ENCODE measurements at places on chromosomes 6 and 20.

DNA sequence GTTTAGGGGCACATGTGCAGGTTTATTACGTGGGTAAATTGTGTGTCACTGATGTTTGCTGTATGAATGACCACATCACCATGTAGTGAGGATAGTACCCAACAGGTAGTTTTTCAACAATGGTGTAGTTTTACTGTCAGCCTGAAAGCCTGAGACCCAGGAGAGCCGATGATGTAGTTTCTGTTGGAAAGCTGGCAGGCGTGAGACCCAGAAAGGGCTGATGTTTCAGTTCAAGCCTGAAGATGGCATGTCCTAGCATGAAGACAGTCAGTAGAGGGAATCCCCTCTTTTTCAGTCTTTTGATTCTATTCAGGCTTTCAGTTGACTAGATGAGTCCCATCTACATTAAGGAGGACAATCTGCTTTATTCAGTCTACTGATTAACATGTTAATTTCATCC lies 96.7 kb downstream of the KLHL32 start:
- DNase-seq = no peak

GRCh38 chr6:87731818-87732661 lies 30.0 kb upstream of the AKIRIN2 start:
- DNase-seq = peak; percentile 58

- no peak for DNase-seq
These were observed 52.7 kb downstream of the TRAF3IP2 start for GRCh38 chr6:111552958-111553357.

- no peak for DNase-seq
These were observed 90.6 kb downstream of the MAP3K4 start for GRCh38 chr6:161082215-161082614.

- DNase-seq = peak; percentile 100
These were observed at the start of gene RNF5 for GRCh38 chr6:32177788-32178546. TSS of gene RNF5 (plus strand) at chr6:32178405. CDS start at chr6:32178512, 107 bp downstream.

GRCh38 chr20:56987986-56988385 lies 278.5 kb downstream of the BMP7 start:
- DNase-seq = no peak

DNA sequence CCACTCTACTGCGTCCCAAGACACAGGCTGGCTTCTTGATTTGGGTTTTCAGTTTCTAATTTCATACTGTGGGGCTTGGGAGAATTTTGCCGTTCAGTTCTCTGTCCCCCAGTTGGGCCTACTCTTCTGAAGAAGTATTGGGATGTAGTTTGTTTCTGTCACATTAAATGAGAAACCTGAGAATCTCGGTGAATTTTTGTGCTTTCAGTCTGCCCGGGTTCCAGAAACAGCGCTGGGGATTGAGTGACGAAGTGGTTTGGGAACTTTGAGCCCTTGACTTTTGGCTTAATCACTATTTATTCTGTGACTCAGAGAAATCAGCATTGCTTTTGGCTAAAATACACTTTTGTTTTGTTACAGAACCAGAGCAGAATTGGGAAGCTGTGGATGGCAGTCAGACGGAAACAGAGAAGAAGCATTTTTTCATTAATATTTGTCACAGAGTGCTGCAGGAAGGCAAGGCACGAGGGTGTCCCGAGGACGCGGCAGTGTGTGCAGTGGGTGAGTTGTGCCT lies 74.0 kb downstream of the IGF2R start:
- DNase-seq = no peak

DNA sequence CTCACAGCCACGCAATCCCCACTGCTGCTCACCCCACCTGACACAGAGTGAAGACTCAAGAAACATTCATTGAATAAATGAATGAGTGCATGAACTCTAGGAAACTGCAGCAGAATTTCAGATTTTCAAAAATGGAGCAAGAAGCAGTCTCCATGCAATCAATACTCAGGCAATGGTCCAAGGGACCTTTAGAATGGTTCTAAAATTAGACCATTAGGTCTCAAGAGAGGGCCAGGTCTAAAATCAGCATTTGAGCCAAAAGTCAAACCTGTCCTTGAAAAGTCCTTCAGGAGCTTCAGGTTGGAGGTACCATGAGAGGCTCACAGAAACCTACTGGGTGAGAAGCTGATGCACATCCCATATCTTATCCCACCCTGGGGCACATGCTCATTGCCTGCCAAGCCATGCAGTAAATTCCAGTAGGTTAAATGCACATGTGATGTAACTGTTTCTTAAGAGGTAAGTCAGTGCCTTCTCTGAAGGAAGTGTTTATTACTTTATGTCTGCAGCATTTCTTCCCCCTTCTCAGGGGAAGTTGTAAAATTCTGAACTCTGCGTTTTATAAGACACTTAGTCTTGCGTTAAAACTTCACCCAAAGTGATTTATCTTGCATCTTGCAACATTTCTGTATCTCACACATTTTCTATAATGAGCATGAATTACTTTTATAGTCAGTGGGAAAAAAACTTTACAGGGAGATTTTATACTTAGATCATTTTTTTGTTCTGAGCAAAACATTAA lies 126.6 kb downstream of the ADAT2 start:
- no peak for DNase-seq

DNA sequence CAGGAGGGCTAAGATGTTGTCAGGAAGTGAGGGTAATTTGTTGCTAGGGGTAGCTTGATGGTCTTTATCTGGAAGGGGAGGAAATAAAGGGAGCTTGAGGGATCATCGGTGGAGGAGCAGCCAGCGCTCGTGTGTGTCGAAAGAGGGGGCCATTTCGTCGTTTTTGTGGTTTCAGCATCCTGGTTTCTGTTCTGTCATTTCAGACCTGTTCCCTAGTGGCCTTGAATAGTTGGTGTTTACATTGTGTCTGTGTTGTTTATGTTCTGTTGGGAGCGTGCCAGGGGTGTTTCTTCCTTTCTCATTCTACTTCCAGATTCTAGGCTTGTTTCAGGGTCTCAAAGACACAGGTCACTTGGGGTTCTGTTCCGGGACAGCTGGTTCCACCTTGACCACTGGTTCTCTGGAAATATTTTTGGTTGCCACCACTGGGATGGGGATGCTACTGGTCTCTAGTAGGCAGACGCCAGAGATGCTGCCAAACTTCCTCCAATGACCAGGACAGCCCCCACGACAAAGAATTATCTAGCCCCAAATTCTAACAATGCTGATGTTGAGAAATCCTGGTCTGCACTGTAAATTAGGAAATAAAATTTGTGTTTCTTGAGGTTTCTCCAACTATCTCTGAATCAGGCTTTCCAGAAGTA lies 113.9 kb upstream of the NAA20 start:
- peak; percentile 30 for DNase-seq

DNA sequence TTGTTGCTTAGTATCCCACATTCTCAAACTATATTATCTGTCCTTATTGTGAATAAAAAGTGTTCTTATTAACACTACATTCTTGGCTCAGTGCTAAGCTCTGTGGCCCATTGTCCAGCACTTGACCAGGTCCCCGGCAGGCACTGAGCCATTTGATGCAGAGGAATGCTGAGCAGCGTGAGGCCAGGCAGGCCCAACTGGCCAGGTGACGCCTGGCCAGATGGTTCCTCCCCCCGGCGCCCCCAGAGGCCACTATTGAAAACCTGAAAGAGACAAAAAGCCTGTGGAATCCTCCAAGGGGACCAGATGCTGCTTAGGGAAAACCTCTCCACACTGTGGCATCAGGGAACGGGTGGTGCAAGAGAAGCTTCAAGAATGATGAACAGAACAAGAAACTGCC lies 597.5 kb upstream of the JAG1 start:
- no peak for DNase-seq
